ENCODE measurements at places on chromosomes 13 and 19.

- DNase-seq = no peak
Measured at GRCh38 chr13:40318366-40318765, 348.1 kb downstream of the FOXO1 start.

- no peak for DNase-seq
Measured at GRCh38 chr19:28494461-28494860, 718.5 kb downstream of the UQCRFS1 start.

- DNase-seq = no peak
Measured at GRCh38 chr19:41263042-41263849, 926 bp upstream of the HNRNPUL1 start.

DNA sequence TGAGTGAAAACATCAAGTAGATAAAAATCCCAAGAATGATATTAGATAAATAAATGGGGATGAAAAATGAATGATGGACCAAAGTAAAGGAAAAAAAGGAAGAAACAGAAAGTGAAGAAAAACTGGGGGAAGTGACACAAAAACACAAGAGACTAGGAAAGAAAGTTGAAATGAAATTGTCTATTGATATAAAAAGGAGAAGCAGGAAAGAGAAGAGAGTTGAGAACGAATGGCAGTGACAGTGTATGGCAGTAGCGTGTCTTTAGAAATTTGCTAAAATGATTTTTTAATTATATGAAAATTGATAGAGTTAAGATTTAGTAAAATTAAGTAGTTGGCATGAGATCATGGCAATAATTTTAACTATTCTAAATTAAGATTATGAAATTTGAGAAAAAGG is 36.3 kb upstream of the SGCG start:
- no peak for DNase-seq

DNA sequence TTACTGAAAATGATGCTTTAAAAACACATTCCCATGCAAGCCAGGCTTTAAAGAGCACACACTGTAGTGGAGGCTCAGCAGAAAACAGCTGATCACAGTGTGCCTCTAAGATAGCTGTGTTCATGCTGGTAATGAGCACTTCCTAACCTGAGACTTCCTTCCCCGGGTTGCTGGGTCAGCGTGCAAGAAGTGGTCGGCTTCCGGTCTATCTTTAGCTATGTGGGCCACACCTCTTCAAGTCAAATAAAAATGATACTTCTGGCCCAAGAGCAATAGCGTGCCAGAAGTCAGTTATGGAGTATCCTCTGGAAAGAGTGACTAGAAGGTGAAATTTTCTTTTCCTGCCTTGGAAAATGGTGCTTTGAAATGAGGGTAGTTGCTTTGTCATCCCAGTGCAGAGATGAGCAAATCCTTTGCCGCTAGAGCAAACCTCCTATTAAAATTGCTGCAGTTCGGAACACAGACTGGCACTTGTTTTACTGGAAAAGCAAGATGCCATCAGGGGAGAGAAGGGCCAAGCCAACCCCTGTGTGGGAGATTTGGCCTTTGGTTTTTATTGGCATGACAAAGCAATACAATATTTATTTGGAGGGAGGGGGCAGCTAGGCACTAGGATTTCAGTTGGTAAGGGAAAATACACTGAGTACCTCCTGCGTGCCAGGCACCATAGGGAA is 64.2 kb downstream of the ARHGAP35 start:
- no peak for DNase-seq

- DNase-seq = no peak
Measured at GRCh38 chr13:99501848-99502301, 603 bp downstream of the TM9SF2 start.

DNA sequence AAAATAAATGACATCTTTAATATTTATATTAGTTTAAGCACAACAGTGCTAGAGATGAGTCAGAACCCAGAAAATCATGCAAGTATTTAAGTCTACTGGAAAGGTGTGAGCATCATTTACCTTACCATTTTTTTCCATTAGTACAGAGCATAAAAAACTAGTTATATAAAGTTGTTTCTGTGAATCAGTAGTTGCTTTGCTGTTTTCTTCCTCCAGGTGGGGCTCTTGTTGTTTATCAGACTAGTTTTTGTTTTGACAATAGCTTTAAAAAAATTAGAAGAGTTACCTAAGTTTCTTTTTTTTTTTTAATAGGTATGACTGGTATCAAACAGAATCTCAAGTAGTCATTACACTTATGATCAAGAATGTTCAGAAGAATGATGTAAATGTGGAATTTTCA is 12.7 kb downstream of the SUGT1 start:
- DNase-seq = peak; percentile 1

GRCh38 chr19:19354932-19355331 is 34.3 kb downstream of the MAU2 start:
- DNase-seq = no peak

GRCh38 chr19:54014920-54015560 is 23.6 kb downstream of the CACNG6 start:
- DNase-seq = no peak

DNA sequence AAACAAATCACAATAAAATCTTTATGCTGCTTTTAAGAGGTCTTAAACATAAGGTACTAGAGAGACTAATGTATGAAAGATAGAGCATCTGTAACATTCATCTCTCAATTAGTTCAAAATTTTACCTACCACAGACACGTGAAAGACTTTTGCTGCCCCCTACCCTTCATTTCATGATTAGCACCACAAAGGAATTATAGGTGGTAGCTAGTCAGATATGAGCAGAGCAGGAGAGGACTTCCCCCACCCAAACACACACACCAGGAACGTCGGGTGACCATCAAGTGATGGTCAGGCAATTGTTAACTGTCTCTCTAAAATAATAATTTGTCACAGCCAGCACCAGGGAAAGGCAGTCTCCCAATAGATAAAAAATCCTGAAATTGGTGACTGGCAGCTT is 1531.7 kb upstream of the SPRY2 start:
- DNase-seq = no peak

DNA sequence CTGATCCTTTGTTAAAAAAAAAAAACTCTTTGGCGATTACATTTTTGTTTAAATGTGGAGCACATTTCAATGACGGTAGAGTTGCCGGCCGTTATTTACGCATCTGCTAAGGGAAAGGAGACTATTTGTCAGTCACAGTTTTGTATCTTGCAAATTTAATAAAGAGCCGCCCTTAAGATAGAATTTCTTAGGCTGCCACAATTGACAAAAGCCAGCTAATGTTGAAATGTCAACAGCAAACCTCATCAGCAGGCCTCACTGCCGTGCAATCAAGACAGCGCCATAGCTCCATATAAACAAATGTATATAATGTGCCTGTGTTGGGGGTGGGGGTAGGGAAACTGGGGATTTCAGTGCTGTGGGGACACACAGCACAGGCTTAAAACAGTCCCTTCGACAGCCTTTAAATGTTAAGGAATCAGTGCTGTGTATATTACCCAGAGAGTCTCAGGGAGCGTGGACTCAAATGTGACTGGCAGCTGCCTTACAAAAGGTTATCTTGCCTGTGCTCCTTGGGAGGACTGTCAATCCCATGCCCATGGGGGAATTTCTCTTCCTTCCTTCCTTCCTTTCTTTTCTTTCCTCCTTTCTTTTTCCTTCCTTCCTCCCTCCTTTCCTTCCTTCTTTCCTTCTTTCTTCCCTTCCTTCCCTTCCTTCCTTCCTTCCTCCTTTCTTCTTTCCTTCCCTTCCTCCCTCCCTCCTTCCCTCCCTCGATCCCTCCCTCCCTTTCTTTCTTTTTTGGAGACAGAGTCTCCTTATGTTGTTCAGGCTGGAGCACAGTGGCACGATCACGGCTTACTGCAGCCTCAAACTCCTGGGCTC is 108.0 kb downstream of the URI1 start:
- DNase-seq = no peak

DNA sequence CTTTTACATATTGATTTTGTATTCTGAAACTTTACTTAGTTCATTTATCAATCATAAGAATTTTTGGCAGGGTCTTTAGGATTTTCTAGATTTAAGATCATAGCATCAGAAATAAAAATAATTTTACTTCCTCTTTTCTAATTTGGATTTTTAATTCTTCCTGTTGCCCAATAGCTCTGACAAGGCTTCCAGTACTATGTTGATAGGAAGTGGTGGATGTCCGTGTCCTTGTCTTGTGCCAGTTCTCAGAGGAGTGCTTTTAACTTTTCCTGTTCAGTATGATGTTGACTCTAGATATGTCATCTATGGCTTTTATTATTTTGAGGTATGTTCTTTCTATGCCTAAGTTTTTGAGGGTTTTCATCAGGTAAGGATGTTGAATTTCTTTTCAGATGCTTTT is 7.7 kb upstream of the KIR2DL4 start:
- DNase-seq = no peak

DNA sequence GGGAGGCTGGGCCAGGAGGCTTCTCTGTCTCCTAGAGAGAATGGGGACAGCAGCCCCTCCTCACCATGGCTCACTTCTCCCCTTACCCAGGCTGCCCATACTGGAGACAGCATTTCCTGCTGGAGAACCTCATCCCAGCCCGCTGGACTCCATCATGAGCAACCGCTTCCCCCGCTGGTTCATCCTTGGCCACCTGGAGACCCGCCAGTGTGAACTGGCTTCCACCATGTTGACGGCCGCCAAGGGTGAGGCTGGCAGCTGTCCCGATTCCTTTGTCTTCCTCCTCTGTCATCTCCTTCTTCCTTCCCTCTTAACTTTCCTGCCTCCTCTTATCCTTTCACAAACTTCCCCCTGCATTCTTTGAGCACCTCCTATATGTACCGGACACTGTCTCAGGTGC is 28.0 kb downstream of the ZSWIM4 start:
- no peak for DNase-seq

- no peak for DNase-seq
Measured at GRCh38 chr19:873561-874041, 14.1 kb downstream of the CFD start.

GRCh38 chr13:29954082-29955028 is 103.9 kb upstream of the UBL3 start:
- DNase-seq = no peak

- DNase-seq = no peak
Measured at GRCh38 chr13:20102525-20103180, 58.2 kb downstream of the GJA3 start.

- no peak for DNase-seq
Measured at GRCh38 chr19:46602392-46603194, 1.5 kb downstream of the CALM3 start.

- no peak for DNase-seq
Measured at GRCh38 chr13:52411629-52412028, 5.7 kb upstream of the THSD1 start.

GRCh38 chr19:7902796-7903243 is 857 bp upstream of the MAP2K7 start:
- DNase-seq = no peak

DNA sequence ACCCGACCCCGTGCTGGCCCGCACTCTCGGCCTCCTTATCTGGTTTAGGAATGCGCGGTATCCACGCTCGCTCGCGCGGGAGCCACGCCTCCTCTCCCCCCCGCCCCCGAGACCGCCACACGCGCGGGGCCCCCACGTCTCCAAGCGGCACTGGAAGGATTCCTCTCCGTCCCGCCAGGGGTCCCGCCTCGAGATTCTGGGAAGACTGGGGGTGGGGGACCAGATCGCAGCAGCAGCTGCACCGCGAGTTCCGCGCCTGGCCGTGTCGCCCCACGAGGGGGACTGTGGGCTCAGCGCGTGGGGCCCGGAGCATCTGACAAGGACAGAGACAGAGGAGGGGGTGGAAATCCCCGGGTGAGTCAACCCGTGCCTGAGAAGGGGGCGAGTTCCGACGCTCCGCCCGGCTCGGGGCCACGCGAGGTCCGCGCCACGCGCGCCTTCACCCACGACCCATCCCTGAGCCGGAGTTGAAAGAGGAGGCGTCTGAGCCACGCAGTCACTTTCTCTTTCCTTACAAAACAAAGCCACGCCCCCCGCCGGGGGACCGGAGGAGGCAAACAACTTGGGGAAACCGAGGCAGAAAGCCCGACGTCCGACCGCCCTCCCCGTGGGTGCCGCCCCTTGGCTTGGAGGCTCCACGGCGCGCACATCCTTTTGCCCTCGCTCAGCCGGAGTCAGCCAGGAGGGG is 814 bp downstream of the S1PR2 start:
- no peak for DNase-seq

DNA sequence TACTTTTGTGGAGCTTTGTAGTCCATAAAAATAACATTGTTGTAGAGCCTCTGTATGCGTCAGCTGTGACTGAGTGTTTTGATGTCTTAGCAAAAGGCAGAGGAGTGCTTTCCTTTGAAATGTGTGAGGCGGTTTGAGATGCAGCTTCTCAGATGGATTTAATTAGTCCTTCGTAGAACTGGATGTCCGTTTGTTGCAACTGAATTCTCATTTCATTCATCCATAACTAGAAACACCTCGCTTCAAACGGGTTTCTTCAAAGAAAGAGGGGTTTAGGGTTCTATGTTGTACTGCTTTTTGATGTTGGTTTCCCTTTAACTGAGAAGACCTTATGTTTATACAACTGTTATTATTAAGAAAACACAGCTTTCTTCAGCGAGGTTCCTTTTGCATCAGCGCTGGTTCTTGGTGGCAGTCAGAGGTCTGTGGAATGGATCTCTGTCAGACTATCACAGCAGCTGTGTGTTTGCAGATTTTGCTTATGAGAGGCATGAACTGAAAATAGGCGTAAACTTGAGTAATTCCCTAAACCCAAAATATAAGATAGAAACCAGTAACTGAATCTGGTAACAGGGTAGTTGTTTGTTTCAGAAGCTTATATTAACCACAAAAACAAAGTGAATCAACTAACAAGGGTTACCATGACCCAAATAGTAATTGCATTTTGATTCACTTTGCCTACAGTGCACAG is 194.4 kb downstream of the GGACT start:
- DNase-seq = no peak

DNA sequence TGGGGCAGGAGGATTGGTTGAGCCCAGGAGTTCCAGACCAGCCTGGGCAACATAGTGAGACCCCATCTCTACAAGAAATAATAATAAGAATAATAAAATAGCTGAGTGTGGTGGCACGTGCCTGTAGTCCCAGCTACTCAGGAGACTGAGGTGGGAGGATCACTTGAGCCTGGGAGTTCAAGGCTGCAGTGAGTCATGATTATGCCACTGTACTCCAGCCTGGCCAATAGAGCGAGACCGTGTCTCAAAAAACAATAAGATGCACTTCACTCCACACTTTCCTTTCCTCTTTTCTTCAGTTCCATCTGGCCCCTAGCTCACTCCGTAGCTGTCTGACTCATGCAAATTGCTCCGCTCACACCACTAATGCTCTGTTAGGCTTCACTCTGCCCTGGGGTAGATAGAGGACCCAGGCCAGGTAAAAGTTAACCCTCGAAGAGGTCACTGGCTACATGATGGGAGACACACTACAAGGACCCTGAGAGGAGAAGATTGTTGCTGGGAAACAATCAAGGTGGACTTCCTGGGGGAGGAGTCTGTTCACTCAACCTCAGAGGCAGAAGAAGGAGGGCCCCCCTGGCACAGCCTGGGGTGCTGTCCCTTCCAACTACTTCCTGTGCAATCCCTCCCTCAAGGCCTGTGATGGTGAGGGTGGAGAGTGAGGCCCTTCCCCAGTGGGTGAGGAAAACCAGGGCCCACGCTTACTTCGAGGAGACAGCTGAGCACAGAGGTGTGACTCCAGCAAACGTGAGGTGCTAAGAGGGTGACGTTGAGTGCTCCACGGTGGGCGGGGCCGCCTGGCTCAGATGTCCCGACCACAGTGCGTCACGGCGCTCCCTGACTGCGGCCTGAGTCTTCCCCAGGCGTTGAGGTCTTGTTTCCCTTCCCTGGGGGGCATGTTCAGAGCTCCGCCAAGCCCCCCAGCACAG is 8.8 kb upstream of the TNFSF9 start:
- DNase-seq = no peak

- no peak for DNase-seq
Measured at GRCh38 chr13:94079876-94080275, 399.6 kb downstream of the DCT start.

Data from HuH-7 (cell line).